Stimulated activated CD8-positive, alpha-beta memory T cell treated with anti-CD3 and anti-CD28 coated beads, Interleukin-4, amount 100 ng/mL, for 1 hour (primary cell): ENCODE measurements at places on chromosomes 6 and 20.

DNA sequence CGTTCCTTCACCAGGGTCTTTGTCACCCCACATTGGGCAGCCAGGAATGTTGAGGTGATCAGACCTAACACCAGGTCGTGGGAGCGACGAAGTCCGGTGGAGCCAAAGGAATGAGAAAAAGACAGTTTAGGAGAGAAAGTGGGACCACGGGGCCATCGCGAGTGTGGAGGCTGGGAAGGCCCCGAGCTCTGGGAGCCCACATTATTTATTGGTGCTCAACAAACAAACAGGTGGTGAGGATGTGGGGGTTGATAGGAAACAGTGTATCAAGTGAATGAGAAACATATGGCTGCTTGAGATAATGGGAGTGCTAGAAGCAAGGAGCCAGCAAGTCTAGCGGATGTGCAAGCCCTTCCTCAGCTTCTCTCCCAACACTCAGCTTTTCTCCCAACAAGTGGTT lies 287.1 kb upstream of the SGK1 start:
- DNase-seq: no peak

DNA sequence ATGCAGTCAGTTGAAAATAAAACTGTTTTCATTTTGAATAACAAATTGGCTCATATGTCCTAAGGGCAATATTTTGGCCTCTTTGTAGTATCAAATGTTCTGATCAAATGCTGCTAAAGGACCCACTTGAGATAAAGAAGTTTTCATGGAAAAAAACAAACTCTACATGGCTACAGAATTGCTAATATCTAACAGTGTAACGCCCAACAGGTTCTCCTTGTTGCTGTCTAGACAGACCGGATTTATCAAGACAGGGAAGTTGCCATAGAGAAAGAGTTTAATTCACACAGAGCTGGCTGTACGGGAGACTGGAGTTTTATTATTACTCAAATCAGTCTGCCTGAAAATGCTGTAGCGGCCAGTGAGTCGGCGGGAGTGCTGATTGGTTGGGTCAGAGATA lies 19.4 kb upstream of the MAN1A1 start:
- no peak for DNase-seq

DNA sequence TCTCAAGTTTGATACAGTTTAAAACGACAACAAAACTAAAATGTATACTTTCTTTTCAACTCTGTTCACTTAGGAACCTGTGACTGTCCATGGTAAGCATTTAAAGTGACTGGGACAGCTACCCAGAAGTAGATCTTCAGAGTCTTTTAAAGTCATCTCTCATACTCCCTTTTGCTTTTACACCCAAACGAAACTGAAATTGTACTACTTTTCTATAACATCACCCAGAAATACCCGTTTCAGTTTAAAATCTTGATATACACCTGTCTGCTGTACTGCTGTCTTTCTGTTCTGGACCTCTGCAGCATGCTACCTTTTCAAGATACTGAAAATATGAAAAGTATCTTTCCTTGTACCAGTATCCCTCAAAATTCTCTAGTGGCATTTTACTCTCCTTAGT lies 170.4 kb upstream of the THEMIS start:
- no peak for DNase-seq

- no peak for DNase-seq
Observed at GRCh38 chr6:105622226-105622625, 219.3 kb upstream of the PREP start.

DNA sequence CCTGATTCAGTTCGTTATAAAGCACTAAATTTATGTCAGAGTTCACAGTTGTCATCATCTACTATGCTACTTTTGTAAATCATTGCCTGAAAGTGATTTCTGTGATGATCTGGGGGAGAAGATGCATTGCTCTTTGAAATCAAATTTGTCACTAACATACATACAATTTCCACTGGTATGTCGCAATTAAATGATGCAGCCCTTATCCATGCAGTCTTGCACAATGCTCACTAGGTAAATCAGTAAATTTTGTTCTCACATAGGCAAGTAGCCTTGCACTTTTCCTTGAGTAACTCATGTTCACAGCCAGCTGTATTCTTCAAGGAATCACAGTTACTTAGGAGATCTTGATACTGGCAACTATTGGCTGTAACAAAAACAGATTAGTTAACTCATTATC lies 20.8 kb downstream of the CRISP2 start:
- no peak for DNase-seq

DNA sequence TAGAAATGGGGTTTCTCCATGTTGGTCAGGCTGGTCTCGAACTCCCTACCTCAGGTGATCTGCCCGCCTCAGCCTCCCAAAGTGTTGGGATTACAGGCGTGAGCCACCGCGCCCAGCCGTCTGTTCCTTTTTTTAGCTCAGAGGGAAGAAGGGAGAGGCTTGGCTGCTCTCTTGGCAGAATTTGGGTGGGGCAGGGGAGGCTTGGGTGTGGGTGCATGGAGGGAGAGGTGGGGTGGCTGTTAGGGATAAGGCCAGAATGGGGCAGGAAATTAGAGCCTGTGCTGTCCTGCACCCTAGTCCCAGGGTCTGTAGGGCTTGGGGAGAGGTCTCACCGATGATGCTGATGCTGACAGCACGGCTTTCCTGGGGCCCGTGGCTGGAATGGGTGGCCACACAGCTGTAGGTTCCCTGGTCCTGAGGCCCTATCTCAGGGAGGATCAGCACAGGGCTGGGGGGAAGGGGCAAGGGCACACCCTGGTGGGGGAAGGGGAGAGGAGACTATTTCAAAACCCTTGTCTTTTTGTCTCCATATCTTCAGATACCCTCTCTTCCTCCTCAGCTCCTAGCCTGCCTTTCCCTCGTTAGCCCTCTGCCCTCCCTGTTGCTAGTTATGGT lies 2.0 kb downstream of the AGER start:
- DNase-seq: no peak

- no peak for DNase-seq
Observed at GRCh38 chr20:9311132-9311531, 203.3 kb upstream of the LAMP5 start.

GRCh38 chr20:6814945-6815344 lies 47.5 kb downstream of the BMP2 start:
- DNase-seq: no peak

- DNase-seq: no peak
Observed at GRCh38 chr6:163620670-163621330, 206.3 kb downstream of the QKI start.

- no peak for DNase-seq
Observed at GRCh38 chr20:32536851-32537656, 48.1 kb downstream of the NOL4L start.

- no peak for DNase-seq
Observed at GRCh38 chr6:53530346-53530745, 14.6 kb downstream of the GCLC start.

GRCh38 chr6:2477666-2478065 lies 232.3 kb upstream of the GMDS start:
- no peak for DNase-seq

GRCh38 chr6:162856885-162857284 lies 129.1 kb downstream of the PACRG start:
- no peak for DNase-seq

DNA sequence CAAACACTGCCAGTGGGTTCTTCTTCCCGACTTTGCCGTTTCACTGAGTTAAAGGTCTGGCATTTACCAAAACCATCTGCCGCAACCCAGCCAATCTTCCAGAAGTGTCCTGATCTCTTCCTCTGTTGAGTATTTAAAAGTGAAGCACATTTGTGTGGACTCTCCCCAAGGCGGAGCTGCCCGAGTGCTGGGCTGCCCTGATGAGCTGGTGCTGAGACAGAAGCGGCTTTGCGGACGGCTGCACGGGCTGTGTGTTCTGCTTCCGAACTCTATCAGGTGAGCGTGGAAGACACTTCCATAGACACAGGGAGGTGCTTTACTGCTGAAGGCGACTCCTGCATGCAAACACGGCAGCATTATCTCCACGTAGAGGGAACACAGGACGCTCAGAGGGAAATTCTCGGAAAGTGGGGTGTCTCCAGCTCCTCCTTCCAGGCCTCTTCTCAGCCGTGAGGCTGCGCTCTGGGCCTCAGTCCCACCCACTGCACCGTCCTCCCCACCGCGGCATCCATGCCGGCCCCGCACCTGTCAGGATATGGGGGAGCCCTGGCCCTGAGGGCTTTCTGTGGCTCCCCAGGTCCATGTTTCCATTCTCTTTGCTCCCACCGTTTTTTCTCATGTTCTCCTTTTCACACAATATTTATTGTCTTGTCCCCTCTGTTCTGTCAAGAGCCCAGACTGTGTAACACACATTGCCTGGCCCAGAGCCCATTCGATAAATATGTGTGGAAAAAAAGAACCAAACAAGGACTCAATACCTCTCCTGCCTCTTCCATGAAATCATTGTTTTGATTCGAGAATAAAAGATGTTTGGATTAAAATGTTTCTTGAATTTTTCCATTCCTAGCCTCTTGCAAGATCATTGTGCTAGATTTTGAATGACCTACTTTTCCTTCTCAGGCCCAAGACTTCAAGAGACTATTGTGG lies 205.1 kb downstream of the DLL1 start:
- DNase-seq: no peak

DNA sequence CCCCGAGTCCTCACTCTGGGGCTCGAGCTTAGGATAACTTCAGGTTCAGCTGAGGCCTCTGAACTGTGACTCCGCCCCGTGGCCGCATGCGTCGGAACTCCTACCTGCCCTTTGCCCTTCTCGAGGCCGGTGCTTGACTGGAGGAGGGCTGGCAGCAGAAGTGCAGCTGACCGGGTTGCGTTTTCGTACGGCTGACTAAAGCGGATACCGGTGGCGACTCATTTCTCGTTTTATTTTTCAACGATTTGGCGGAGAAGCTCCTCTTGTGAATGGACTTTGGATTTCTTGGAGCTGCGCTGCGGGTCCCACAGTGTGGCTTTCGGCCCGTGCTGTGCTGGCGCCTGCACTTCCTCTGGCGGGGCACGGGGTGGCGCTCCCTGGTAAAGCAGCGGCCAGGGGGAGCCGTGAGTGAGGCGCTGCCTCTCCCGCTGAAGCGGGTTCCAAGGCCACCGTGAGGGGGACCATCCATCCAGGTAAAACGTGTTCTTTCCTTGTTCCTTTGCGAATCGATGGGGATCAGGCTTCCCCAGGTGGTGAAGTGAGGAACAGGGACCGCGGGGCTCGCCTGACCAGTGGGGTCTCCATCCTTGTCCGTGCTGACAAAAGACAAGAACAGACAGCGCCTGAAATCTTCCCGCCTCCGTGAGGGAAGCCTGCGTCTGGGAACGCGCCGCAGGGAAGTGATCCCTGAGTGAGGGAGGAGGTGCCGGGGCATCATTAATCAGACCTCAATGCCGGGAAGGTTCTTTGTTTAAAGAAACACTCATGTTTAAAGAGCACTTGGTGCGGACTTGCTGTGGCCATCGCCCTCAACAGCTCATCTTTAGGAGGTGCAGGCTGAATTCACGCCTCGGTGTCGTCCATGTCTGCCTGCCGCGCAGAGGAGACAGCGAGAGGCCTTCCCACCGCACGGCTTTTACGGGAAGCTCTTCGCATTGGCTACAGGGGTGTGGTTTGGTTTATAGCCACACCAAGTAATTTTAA lies 38.8 kb downstream of the ERMARD start:
- peak; percentile 16 for DNase-seq

DNA sequence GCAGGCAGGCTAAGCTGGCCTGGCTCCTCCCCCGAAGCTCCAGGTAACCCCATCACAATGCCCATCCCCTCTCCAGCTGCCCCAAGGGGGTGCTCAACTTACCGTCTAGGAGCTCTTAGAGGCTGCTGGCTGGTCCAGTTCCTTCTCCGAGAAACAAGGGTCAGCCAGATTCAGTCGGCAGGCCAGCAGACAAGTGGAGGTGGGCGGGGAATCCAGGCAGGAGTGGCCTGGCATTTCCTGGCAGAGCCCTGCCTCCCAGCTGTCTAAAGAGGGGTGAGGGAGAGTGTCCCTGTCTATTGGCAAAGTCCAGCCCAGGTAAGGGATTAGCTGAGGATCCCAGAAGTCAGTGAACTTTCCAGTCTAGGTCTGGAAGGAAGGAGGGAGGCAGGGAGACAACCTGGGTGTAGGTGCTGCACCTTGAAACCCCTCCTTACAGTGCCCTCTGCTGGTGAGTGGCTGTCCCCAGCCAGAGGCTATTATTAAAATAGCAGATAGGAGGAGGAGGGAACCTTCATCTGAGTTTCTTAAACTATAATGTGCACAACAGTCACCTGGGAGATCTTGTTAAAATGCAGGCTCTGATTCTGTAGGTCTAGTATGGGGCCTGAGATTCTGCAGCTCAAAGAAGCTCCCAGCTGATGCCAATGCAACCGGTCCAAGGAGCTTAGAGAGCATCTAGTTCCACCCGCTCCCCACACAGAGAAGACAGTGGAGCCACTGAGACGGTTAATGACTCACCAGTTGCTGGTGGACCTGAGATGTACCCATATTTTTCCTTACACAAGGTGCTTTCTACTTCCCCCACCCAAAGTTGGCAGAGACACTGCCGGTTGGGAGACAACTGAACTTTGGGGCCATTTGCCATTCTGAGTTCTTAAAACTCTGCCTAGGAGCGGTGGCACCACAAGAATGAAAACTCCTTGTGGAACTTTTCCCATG lies at the start of gene UNC5CL:
TSS of gene UNC5CL (minus strand) at position 162 of the 939 bp plus-strand sequence. CDS start 4,147 bp downstream, outside the sequence.
- DNase-seq: peak; percentile 27

- DNase-seq: no peak
Observed at GRCh38 chr6:158686311-158686710, 36.5 kb downstream of the SYTL3 start.
